HFFc6 (cell line): ENCODE measurements at places on chromosomes 7 and 10. TPM values are rescaled to one million over a fixed set of nuclear protein-coding genes. Genes with fewer than 3 reads are reported as not detected.

DNA sequence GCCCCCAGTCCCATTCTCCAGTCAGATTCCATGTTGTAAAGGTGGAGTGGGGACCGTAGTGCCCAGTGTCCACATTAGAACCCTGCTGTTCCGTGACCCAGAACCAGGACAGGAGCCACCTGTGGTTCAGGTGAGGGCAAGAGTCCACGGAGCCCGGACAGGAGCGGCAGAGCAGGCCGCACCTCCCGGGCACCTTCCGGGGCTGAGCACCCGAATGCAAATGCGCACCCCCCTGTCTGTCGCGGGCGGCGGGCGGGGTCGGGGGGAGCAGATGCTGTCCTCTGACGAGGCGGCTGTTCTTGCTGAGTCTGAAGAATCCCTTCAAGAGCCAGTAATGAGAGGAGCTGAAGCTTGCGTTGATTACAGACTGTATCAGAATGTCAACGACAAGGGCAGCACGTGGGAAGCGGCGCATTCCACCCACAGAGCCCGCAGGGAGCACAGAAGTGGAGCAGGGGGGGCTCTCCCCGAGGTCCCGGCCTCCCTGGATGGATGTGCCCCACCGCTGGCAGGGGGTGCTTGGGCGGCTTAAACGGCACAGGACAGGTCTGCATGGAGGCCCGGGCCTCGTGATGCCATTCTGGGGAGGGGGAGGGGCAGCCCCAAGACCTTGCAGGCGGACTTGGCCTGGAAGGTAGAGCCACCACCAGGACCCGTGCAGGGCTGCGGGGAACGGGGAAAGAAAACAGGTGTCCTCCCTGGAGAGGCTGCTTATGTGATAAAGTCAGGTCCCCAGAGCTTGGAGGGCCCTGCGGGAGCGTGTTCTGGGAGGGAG, 407.5 kb upstream of the RNF32 start:
- no peak for DNase-seq

DNA sequence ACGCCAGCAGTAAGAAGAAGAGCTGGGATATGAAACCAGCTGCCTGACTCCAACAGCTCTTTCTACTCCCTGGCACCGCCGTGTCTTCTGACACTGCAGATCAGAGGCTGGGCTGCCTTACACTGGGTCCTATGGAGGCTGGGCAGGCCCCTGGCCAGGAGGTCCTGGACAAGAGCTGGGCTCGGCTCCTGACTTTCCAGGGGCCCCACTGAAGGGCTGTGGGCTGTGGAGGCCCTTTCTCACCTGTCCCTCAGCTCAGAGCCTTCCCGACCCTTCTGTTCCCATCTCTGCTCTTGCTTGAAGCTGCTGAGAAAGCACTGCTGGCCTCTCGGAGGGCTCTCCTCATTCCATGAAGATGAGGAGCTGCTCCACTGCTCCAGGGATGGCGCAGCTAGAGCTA, 85.9 kb upstream of the UNC5B start:
- no peak for DNase-seq

Gene DENND2A
- total RNA-seq, result 0.50 to 1.1 TPM (median 0.78 TPM) in 3 replicates

Gene ANKRD30A
- total RNA-seq, result not detected in 3 replicates

- peak; percentile 98 for DNase-seq
These were observed 180.6 kb downstream of the SEMA3E start for GRCh38 chr7:83468251-83468739.

Gene SCIN
- total RNA-seq, result 0.76 and 45.9 TPM in 2 replicates

Gene PLAU
- 14.7 to 25.5 TPM (median 23.0 TPM) in 3 replicates for total RNA-seq

Gene CXCL12
- total RNA-seq, result 109 and 187 TPM in 2 replicates

- DNase-seq, result no peak
These were observed 72.1 kb downstream of the PDGFA start for GRCh38 chr7:447523-447922.

DNA sequence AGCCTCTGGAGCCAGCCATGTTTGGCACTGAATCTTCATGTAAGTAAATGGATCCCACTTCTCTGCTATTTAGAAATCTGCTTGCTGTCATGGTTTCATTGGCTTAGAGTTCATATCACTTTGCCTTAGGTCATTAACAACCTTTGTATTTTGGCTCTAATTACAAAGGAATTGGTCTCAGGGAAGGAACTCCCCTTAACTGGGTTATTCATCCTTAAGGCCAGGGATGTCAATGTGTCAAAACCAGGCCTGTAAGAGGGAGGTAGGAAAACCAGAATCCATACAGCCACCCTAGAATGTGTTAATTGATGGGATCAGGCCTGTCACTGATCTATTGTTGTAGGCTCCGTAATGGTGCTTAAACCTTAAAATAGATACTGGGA, 67.3 kb downstream of the ST7 start:
- no peak for DNase-seq

Gene MNX1
- not detected in 3 replicates for total RNA-seq

- no peak for DNase-seq
These were observed 76.9 kb downstream of the GALNT17 start for GRCh38 chr7:71208881-71209280.

GRCh38 chr10:17586821-17587234, 30.3 kb downstream of the HACD1 start:
- peak; percentile 16 for DNase-seq

Gene ZFAND2A
- 19.4 to 20.5 TPM (median 19.7 TPM) in 3 replicates for total RNA-seq

DNA sequence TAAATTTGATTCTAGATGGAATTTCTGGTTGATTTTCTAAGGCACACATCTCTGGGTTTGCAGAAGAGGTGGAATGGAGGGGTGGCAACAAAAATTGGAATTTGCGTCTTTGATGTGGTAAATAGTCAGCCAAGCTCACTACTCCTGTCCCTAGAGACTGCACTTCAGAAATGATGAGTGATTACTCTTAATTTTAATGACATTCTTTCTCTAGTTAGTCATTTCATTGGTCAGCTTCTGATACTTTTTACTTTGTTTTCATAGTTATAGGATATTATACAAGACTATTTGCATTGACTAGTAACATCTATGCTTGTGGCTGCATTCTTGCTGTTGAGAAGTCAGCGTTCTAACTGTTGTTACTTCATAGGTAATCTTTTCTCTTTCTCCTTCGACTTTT, 658.3 kb downstream of the SUGCT start:
- DNase-seq, result peak; percentile 2

Gene GNG11
- 26.0 to 29.8 TPM (median 27.4 TPM) in 3 replicates for total RNA-seq

Gene NODAL
- not detected in 3 replicates for total RNA-seq

DNA sequence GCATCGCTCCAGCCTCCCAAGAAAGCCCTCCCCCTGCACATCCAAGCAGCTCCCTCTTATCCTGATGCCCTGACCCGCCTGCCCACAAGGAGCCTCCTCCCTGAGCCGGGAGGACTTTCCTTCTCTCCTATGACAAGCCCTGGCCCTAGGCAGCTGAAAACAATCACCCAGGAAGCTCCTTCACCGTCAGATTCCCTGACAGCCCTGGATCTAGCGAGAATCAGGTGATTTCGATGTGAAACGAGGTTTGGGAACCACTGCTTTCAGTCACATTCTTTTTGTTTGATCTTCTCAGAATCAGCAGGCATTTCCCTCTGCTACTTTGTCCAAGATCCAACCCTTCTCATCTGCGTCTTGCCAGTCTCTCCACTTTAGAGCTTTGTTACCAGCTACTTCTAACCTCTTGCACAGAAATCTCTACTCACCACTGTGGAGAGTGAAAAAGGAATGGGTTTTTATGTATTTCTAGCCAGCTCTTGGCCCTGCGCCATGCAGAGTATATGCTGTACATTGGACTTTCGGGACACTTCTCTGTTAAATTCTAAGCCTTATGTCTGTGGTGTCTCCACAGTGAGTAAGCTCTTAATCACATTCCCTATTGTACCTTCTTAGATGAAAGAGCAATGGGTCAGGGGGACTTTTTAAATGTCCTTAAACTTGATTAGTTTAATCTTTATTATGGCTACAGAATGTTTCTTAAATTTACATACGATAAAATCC, 253.2 kb upstream of the C7orf33 start:
- no peak for DNase-seq
